ENCODE measurements at places on chromosomes 6 and 20.

DNA sequence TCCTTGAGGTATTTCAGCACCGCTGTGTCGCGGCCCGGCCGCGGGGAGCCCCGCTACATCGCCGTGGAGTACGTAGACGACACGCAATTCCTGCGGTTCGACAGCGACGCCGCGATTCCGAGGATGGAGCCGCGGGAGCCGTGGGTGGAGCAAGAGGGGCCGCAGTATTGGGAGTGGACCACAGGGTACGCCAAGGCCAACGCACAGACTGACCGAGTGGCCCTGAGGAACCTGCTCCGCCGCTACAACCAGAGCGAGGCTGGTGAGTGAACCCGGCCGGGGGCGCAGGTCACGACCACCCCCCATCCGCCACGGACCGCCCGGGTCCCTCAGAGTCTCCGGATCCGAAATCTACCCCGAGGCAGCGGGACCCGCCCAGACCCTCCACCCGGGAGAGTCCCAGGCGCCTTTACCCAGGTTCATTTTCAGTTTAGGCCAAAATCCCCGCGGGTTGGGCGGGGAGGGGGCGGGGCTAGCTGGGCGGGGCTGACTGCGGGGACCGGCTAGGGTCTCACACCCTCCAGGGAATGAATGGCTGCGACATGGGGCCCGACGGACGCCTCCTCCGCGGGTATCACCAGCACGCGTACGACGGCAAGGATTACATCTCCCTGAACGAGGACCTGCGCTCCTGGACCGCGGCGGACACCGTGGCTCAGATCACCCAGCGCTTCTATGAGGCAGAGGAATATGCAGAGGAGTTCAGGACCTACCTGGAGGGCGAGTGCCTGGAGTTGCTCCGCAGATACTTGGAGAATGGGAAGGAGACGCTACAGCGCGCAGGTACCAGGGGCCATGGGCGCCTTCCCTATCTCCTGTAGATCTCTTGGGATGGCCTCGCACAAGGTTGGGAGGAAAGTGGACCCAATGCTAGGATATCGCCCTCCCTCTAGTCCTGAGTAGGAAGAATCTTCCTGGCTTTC is 693 bp downstream of the HLA-F start:
- peak; percentile 68 for DNase-seq

DNA sequence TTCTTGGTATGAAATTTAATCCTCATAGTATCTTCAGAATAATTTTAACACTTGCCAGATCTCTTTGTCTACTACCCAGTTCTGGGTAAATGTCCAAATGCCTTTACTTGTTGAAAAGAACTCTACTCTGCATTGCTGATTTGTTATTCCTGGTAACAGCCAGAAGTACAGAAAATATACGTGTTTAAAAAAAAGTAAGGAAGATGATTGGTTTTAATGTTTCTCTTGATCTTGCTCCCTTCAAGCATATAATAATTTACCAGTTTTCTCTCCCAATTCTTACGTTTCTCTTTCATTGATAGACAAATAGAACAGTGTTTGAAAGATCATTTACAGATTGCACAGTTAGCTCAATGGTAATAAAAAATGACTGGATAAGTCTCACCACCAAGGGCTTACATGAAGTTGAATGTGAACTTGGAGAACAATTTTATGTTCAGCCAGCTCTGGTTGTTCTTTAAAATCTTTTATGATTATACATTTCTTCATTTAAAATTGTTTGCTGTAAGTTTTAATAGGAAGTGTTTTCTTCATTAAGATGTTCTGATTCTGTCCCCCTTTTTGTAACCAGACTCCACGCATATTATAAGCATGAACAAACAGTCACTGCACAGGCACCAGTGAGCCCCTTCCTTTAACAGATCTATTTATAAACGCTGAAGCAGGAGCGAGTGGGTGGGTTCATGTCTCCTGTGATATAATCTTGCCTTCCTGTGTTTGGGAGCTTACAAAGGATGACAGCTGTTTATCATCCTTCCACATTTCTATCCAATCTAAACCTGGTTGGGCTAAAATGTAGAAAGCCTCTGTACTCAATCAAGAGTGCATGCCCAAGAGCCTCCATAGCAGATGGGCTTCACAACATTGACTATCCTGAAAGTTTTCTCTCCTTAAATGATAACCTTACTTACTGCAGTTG is 299.5 kb downstream of the PRL start:
- DNase-seq, result no peak

DNA sequence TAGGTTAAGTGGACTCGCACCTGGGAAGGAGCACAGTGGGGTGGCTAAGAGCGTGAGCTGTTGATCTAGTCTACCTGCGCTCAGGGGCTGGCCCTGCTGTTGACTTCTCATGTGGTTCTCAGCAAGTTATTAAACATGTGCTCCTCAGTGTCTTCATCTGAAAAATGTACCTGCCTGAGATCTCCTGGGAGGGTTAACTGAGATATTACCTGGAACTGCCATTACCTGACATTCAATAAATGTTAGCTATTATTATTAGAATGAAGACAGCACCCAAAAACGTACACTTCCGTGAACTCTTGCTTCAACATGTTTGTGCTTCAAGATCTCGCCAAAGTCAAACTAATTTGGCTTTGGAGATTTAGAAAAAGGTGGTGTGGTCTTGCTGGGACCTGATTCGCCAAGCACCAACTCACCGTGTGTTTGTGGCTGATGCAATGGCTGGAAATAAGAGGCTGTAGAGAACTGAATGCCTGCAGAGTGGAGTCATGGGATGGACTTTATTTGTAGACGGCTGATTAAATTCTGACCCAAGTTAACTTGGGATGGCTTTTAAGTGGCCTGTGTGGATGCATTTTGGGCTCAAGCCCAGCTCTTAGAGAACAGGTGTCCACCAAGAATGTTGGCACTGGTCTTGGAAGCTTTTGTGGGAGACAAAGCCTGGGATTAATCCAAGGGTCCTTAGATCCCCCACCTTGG is 692.9 kb downstream of the QKI start:
- DNase-seq, result no peak

GRCh38 chr6:148203281-148203925 is 139.2 kb upstream of the SASH1 start:
- no peak for DNase-seq

GRCh38 chr6:75210885-75211739 is 5.3 kb upstream of the COL12A1 start:
- DNase-seq, result no peak

DNA sequence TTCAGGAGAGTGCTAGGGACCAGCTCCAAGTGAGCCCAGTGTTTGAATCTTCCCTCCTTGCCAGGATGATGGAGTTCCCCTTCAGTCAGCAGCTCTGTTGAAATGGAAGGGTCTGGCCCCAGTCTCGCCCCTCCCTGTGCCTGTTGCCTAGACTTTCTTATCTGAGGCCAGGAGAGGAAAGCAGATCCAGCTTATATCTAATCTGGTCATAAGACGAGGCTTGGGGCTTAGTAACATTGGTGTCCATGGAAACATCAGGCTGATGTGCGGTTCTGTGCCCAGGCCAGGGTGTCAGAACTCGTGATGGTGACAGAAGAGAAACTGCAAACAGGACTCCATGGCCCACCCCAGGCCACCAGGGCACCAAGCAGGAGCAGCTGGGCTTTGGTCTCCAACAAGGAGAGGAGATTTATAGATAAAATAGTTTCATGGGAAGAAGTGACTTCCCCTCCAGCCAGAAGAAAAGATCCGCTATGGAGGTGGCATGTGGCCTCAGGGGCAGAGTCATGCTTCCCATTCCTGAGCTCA is 9.8 kb downstream of the MAS1L start:
- no peak for DNase-seq

- no peak for DNase-seq
Observed at GRCh38 chr6:15402406-15403045, 156.7 kb downstream of the JARID2 start.

DNA sequence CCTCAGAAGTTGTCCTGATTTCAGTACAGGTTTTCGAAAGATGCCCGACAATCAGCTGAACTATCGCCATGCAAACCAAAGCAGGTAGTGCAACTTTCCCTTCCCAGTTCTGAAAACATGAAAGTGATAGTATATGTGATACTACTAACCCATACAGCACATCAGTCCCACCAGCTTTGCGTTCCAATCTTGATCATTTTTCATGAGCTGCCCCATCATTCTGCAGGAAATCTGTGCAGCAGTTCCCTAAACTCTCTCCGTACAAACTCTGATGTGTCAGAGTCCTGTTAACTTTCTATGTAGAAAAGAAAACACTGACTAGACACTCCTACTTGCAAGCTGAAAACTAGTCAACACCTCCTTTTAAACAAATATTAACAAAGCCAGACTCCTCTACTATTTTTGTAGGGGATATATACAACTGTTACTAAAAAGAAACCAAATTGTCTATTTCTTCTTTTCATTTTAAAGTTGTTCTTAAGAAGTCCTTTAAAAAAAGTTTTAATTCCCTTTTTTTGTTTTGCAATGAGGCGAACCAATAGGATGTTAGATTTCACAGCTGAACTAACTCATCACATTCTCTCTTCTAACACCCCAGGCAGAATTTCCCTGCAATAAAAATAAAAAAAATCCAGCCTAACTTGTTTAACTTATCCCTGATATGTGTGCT is 99.6 kb upstream of the DST start:
- DNase-seq, result no peak
